Effector CD8-positive, alpha-beta T cell (primary cell): ENCODE measurements at places on chromosomes 2 and 18.

DNA sequence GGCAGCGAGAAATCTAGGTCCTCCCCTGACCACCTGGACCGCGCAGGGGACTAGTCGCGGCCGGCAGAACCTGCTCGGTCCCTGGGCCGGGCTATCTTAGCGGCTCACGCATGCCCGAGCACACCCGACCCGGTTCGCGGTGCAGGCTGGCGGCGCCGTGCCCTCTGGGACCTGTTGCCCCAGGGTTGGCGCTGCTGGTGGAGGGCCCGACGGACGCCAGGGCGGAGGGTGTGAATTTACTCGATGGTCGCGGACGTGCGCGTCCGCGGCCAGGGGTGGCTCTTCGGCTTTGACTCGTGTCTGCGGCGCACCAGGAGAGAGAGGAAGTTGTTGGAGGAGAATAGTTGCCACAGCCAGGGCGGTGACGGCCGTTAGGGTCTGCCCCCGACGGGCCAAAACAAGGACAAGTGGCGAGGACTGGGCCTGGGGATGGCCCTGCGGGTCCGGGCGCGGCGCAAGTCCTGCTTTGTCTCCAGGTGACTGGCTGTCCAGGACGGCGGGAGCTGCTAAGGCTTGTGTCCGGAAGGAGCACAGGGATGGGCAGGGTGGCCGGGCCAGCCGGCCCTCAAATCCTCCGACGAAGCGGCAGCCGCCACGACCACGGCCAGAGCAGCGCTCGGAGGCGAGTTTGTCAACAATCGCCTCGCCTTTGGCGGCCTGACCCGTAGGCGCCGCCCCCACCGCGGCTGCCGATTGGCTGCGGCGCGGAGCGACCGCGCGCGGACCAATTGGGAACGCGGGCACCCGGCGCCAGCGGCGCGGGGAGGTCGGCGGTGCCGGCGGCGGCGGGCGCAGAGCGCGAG lies 1.3 kb downstream of the BCL2L11 start:
- DNase-seq: peak; percentile 65

GRCh38 chr2:225296951-225297350 lies 102.6 kb upstream of the NYAP2 start:
- DNase-seq: no peak

GRCh38 chr18:13219593-13220159 lies 1.1 kb downstream of the LDLRAD4 start:
- DNase-seq: no peak

GRCh38 chr2:237744613-237745249 lies 53.8 kb upstream of the RBM44 start:
- DNase-seq: peak; percentile 72

- DNase-seq: no peak
These were observed 55.5 kb upstream of the HS6ST1 start for GRCh38 chr2:128374001-128374710.

DNA sequence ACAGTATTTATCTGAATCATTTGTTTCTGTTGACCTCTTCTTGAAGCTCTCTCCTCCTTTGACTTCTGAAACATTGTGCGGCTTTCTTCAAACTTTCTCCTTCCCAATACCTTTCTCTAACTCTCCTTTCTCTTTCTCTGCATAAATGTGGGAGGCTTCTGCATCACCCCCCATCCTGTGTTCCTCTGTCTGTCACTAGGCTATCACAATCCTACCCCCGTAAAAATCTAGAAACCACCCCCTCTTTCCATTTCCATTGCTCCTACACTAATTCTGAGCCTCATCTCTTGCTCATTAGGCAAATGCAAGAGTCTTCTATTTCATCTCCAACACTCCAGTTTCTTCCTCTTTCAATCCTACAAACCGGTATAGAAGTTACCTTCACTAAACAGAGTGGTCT lies 32.2 kb upstream of the ZNF385B start:
- no peak for DNase-seq

DNA sequence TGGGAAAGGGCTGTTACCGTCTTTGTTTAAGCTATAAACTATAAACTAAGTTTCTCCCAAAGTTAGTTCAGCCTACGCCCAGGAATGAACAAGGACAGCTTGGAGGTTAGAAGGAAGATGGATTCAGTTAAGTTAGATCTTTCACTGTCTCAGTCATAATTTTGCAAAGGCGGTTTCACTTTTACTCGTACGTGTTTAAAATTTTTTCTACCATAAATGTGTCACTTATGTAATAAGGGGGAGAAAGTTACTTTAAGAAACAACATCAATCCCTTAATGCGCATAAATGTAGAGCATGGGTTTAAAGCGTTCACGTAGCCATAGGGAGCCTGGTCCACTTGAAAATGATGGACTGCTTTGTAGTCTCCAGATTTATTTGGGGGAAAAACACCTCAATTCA lies 71.3 kb downstream of the SNORC start:
- DNase-seq: no peak

DNA sequence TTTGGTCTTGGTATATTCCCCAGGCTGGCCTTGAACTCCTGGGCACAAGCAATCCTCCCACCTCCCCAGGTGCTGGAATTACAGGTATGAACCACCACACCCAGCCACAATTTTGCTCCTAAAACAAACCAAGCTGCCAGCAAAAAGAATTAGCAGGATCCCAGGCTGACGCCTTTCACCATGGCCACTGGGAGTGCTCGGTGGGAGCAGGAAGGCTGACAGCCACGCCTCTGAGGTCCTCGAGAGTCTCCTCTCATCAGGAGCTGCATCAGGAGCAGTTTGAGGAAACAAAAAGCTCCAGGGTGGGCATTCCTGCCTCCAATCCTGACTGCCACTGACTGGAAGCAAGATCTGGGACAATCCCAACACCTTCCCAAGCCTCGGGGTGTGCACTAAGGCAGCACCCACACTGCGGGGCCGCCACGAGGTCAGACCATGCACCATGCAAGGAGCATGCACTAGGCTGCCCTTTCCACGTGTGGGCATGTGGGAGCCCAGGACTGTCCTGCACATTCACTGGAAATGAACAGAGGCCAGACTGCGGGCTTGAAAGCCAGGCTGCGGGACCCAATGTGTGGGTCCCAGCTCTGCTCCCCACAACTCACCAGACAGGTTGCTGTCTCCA lies 51.4 kb downstream of the TFCP2L1 start:
- no peak for DNase-seq

GRCh38 chr18:3524706-3525105 lies 74.7 kb downstream of the TGIF1 start:
- no peak for DNase-seq

DNA sequence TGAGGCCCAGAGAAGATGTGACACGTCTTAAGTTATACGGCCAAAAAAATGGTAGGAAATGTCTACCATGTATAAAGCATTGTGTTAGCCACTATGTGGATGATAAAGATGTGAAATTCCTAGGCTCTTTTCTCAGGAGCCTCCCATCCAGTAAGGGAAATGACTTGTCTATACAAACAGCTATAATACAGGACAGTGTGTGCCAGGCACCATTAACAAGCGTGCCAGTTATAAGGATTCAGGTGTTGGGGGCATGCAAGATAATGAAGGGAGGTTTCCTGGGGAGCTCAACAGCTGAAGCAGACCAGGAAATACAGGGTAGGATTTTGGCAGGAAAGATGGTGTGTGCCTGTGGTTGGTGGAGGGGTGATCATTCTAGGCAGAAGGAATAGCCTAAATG lies 37.6 kb downstream of the ALPK2 start:
- no peak for DNase-seq

GRCh38 chr2:55896633-55897032 lies 26.9 kb downstream of the EFEMP1 start:
- DNase-seq: no peak

DNA sequence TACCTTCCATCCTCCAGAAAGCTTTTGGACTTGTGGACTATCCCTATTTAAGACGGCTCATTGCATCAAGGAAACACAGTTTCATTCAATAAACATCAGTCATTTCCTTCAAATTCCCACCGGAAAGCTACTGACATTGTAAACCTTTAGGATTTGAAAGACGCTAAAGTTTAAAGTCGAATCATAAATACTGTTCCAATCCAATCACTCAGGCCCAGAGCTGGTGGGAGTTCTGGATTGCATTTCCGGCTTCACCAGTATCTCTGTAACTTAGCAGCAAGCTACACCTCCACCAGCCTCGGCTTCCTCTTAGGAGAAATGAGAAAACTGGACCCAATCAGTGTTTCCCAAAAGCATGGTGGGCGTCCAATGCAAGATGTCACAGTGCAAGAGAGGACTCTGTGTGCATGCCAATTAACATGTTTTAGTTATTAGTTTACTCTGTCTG lies 1.6 kb downstream of the WDFY1 start:
- DNase-seq: no peak

GRCh38 chr2:21270083-21270491 lies 146.3 kb downstream of the TDRD15 start:
- no peak for DNase-seq

DNA sequence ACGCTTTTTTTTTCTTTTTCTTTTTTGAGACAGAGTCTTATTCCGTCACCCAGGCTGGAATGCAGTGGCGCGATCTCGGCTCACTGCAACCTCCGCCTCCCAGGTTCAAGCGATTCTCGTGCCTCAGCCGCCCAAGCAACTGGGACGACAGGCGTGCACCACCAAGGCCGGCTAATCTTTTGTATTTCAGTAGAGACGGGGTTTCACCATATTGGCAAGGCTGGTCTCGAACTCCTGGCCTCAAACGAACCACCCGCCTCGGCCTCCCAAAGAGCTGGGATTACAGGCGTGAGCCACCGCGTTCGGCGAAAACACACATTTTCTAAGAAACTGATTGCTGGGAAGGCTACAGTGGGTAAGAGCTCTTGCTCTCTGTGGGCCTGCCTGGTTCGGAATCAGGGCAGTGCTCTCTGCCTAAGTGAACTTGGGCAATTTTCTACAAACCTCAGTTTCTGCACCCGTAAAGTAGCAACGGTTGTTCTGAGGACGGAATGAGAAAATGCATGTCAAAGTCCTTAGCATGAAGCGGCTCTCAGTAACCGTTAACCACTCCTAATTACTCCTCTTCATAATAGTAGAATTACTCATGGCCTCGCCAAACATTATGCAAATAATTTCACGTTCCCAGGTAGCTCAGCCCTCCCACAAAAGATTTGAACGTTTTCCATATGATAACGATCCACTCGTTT lies 1.0 kb upstream of the PMAIP1 start:
- DNase-seq: no peak

DNA sequence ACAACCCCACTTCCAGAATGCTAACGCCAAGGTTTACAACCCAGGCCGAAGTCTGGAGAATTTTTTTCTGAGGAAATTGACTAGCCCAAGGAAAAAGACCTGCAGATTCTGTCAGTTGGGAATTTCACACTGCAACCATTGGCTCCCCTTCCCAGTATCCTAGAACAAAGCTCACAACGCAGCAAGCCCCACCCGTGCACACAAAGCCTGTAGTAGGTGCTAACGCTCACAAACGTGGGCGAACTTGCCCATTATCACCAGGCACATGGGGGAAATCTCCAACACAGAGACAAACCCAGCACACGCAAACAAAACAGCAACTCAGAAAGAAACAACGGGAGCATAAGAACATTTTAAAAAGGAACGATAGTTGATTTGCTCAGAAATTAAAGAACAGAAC lies 265.1 kb downstream of the EIPR1 start:
- DNase-seq: no peak

DNA sequence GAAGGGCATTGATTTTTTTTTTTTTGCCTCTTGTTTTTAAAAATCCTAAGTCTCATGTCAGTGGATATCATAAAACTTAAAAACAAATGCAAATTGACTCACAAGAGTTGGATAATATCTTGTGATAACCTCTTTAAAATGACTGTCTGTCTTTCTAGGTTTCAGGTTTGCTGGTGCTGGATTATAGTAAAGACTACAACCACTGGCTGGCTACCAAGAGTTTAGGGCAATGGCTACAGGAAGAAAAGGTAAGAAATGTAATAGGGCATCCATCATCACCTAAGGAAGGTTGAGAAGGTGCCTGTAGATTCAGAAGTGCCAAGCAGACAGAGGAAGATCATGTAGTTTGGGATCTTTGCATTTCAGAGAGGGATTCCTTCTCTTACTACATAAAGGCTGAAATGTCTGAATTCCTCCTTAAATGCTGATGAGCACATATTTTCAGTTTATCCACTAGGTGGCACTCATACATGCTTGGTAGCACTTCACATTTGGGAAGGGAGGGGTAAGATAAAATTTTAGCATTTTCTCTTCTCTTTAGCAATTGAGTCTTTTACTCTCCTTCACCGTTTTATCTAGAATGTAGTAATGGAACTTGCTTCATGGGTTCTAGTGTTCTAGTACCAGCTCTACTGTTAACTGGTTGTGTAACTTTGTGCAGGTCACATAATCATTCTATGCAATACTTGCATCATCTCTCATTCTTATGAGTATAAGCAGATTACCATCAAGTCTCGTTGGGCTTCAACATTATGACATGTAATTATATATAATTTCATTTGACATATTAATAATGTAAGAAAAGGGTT lies 21.1 kb downstream of the CPS1 start:
- no peak for DNase-seq

DNA sequence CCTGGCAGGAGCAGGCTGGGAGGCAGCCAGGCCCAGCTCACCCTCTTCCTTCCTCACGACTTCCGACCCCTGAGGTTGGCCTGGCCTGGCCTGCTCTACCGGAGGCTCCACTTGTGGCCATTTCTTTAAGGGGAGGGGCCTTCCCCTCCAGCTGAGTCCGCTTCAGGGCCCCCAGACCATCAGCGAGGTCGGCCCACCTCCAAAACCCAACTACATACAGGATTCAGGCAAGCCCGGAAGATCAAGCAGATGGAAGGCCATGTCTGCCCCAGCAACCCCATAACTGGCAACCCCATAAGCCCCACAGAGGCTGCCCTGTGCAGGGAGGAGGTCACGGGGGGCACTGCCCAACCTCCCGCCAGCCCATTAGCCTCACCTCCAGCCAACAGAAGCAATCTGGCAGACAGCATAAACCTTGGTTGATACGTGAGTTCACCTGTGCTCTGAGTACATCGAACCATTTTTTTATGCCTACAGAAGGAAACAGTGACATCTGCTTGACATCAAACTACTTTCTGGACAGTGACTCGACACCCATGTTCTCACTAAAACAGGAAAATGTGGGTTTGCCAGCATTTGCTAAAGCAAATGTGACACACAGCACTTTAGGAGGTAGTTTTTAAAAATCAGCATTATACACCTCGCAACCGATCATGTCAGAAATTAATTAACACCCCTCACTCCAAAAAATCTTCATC lies 98.9 kb downstream of the EIPR1 start:
- no peak for DNase-seq

DNA sequence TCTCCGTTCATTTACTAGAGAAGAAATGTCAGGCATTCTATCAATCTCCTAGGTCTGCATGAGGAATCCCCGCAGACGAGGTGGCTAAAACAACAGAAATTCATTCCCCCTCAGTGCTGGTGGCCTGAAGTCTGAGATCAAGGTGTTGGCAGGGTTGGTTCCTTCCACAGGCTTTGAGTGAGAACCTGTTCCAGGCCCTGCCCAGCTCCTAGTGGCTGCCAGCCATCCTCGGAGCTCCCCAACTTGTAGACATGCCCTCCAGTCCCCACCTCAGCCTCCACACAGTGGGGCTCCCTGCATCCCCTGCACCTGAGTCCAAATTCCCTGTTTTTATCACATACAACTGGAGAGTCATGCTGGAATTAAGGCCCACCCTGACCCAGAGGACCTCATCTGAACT lies 145.3 kb upstream of the ALKAL2 start:
- DNase-seq: no peak

- no peak for DNase-seq
These were observed 83.2 kb downstream of the TTC32 start for GRCh38 chr2:19818543-19818942.

- DNase-seq: no peak
These were observed 108.1 kb downstream of the AQP4 start for GRCh38 chr18:26757263-26758019.

GRCh38 chr2:11498543-11499034 lies 32.6 kb upstream of the E2F6 start:
- no peak for DNase-seq
